SHP77 (cell line): ENCODE measurements at places on chromosomes 1 and 21.

DNA sequence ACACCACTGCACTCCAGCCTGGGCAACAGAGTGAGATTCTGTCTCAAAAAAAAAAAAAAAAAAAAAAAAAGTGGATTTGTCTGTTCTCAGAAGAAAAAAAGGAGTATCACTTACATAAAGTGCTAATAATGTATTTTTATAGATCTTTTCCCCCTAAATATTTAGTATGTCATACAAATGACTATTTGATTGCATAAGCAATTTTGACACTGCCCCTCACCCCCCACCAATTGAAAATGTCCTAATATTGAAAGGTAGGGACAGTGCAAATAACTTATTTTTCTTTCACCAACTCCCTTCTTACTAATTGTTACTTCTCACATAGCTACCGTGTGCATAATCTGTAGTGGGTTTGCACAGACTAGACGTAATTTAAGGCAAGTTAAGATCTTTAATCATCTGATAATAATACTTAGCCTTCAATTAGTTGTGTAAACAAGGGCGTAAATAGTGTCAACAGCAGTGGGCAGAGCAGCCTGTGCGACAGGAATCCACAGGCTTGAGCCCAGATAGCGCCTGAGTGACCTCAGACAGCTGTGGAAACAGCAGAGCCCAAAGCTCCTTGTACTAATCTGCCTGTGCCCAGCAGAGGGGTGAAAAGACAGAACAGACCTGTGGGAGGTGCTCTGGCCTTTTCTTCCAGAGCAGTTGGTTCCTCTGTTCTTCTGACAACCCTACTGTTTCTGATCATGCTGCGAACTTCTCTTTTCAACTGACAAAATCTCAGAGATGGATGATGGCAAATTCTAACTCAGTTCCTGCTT is 4.5 kb upstream of the IER5 start:
- peak; percentile 84 for DNase-seq

GRCh38 chr1:235954306-235955283 is 87.9 kb upstream of the LYST start:
- no peak for DNase-seq

GRCh38 chr1:54835131-54835898 is 34.2 kb upstream of the TTC22 start:
- DNase-seq: no peak

GRCh38 chr1:18094096-18094495 is 13.5 kb upstream of the IGSF21 start:
- no peak for DNase-seq

GRCh38 chr1:10272274-10272673 is 61.9 kb downstream of the KIF1B start:
- DNase-seq: no peak

- no peak for DNase-seq
These were observed 415 bp upstream of the LAD1 start for GRCh38 chr1:201399352-201400126.

DNA sequence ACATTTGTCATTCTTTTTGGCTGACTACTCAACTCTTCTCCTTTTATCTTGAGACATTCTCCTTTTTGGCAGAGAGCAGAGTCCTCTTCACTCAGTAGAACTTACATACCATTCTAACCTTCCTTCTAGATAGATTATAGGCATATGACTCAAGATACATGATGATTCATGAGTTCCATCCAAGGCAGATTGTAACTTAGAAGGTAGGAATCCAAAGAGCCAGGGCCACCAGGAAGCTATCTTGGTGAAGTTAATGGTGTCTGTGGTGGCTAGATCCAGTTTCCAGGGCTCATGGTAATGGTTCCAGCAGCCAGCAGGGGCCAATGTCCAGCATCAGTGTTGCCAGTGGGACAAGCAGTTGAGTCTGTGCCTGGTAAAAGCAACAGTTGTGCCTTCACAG is 76.1 kb upstream of the KIAA0040 start:
- DNase-seq: no peak

- DNase-seq: no peak
These were observed 55.1 kb downstream of the RGS13 start for GRCh38 chr1:192691041-192691440.

DNA sequence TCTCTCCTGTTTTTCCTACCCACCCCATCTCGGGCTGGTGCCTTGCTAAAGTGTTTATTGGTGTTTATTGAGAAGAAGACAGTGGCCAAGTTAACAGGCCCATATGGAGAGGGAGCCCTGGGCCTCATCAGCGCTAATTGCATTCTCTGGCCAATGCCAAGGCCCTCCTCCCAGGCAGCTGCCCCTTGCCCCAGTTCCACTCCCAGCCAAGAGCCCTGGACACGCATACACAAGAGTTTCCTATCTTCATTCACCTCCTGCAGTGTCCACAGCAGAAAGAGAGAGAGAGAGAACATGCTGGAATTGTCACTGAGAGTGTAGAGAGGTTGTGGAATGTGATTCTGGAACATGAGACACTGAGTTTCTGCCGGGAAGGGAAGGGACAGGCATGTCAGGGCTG is 25.4 kb upstream of the VWA5B1 start:
- DNase-seq: no peak

DNA sequence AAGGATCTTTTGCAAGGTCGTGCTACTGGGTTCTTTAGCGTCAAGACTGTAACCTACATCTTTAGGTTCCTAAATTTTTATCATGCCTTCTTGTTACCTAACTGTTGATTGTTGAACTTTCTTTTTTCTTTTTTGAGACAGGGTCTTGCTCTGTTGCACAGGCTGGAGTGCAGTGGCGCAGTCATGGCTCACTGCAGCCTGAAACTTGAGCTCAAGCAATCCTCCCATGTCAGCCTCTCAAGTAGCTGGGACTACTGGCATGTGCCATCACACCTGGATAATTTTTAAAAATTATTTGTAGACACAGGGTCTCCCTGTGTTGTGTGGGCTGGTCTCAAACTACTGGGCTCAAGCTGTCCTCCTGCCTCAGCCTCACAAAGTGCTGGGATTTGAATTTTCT is 52.9 kb downstream of the NFIA start:
- no peak for DNase-seq

DNA sequence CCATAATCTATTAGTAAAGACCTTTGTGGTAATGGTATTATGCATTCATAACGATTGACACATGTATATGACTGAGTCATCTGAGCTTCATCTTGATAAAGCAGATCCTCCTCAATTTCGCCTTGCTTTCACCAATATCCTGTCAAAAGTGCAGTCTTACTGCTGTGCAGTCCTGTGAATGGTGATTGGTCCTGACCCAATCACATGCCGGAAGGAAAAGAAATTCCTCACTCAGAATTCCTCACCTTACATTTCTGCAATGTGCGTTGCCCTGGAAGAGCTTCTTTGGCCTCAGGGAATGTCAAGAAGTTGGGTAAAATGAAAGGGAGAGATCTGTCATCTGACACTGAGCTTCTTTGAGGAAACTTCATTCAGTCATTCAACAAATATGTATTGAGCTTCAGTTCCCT is 121.0 kb upstream of the TSPAN2 start:
- DNase-seq: no peak

GRCh38 chr1:12333036-12333785 is 103.4 kb downstream of the VPS13D start:
- DNase-seq: no peak

- DNase-seq: peak; percentile 76
These were observed 44.1 kb downstream of the UCK2 start for GRCh38 chr1:165871311-165872067.

GRCh38 chr1:60908159-60908558 is 174.2 kb upstream of the NFIA start:
- DNase-seq: no peak

- DNase-seq: peak; percentile 100
These were observed 41.8 kb downstream of the GATAD2B start for GRCh38 chr1:153880962-153881361.

GRCh38 chr1:65056866-65057265 is 90.5 kb upstream of the JAK1 start:
- no peak for DNase-seq

DNA sequence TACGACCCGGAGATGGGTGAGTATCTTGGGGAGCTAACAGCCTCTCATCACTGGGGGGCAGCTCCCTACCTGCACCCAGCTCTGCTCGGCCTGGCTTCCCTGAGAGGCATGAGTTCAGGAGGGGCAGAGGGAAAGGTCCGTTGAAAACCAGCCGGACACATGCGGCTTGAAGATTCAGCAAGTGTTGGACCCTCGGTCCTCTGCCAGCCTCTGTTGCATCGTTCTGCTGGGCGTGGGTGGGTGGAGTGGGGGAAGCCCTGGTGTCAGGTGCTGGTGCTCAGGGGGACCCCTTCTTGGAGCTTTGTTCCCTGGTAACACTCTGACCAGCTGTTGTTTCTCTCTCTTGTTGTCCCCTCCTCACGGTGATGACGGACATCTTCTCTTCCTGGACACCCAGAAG is 20.9 kb downstream of the PSEN2 start:
- DNase-seq: no peak

- DNase-seq: no peak
These were observed 206.3 kb downstream of the SIPA1L2 start for GRCh38 chr1:232423591-232423990.

DNA sequence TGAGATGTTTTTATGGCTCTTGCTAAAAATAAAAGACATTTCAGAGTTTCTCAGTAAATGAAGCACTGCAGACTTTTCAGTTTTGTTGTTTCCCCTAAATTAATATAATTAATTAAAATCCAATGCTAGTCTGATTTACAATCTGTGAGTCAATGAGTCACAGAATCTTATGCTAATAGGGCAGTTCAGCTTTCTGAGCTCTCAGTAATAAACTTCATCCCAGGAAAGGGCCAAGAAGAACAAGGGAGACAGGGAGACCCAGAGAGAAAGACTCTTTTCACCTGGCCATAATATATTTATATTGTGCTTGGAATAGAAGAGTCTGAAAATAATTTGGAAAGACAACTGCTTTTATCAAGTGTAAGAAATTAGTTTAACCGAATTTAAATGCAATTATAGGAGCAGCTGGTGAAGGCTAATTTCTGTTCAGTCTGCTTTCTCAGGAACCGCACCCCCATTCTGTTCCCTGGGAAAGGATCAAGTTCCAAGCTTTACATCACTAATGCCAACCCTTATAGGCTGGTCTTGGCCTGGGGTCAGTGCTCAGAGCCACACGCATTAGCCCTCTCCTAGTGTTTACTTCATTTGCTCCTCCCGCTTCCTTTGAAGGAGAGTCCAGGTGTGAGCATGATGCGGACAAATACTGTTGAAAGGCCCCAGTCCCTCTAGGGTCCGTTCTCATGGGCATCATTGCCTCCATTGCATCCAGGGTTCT is 145.6 kb downstream of the ZBTB18 start:
- no peak for DNase-seq

- DNase-seq: peak; percentile 1
These were observed 44.6 kb downstream of the NIBAN1 start for GRCh38 chr1:184929711-184930202.

DNA sequence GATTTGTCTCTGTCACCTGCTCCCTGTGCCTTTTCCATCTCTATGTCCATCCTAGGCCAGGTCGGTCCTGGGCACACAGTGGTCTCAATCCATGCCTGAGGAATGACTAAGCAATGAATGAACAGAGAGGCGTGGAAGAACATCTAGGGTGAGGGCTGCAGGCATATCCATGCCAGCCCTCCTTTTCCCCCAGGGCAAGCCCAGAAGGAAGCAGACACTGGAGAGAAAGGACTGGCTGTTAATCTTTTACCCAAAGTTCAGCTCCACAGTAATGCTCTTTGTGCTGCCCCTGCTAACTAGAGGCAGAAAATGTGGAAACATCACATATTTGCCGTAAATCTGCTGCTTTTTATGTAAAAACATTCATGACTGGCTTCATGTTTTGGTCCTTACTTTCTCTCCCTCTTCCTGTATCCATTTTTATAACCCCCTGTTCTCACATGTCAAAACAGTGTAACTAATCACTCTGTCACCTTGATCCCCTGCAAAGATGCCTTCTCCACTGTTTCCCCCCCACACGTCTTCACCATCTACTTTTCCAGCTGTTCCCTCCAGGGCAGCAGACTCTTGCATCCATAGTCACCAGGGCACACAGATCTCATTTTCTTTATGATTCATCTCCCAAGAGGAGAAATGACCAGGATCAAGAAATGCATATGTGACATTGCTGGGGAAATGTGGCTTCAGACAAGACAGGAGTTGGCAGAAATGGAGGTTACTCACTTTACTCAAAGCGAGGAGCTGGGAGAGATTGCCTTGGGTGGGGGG is 166.4 kb upstream of the PROX1 start:
- no peak for DNase-seq

- no peak for DNase-seq
These were observed 59.6 kb downstream of the CAPZB start for GRCh38 chr1:19425646-19426239.

DNA sequence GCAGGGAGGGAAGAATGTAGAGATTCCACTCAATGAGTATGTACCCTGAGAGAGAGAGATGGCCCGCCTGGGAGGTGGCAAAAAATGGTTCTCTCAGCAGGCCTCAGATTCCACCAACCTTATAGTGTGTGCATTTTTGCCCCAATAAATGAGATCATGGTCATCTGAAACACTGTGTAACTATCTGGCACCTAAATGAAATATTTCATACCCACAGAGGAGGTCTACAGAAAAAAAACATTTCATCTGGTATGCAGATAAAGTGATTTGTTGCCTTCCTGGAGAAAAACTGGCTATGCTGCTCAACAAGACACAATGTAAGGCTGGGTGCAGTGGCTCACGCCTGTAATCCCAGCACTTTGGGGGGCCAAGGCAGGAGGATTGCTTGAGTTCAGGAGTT is 4.9 kb downstream of the TMCO2 start:
- no peak for DNase-seq

DNA sequence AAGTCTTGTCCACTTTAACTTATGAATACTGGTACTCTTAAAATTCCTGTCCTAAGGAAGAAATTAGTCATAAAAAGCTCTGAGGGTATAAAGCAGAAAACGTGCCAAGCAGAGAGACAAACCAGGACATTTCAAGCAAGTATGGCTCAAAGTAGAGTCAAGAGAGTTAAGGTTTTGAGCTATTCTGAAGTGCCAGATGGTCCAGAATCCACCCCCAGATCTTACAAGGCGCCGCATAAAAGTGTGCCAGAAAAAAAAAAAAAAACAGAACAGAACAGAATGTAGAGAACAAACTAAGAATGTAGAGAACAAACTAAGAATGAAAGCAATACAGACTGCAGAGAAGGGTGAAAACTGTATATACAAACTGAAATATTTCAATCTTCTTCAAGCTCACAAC is 12.5 kb downstream of the EPS15 start:
- DNase-seq: no peak

GRCh38 chr1:237976331-237976730 is 85.6 kb upstream of the ZP4 start:
- no peak for DNase-seq

GRCh38 chr1:201311356-201312011 is 28.2 kb downstream of the PKP1 start:
- no peak for DNase-seq

DNA sequence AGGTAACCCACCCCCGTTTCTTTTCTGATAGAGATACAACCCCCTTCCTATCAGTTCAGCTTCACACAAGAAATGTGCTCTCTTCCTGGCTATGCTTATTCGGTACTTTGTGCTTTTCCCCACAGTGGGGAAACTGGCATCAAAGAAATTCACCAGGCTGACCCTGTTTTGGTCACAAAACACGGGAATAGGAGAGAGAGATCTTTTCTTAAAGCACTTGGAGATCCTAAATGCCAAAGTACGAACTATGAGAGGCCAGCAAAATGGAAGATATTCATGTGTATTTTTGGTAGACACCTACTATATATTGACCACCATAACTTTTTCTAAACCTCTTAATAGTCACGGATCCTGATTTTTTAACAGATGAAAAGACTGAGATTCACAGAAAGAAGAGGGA is 30.0 kb downstream of the SLC30A10 start:
- no peak for DNase-seq

GRCh38 chr1:203038217-203038741 is 12.0 kb downstream of the PPFIA4 start:
- DNase-seq: peak; percentile 19
